ENCODE measurements at places on chromosomes 12 and 14. TPM values are rescaled to one million over a fixed set of nuclear protein-coding genes. Genes with fewer than 3 reads are reported as not detected.

The GPR68 gene
- total RNA-seq = 0.96 TPM

The GATC gene
- 18.4 TPM for total RNA-seq

The CDCA3 gene
- total RNA-seq = 29.7 TPM

The HOXC13 gene
- total RNA-seq = under 0.01 TPM

The DHRS2 gene
- total RNA-seq = 0.19 TPM

The GDF3 gene
- not detected for total RNA-seq

The TPH2 gene
- not detected for total RNA-seq

The BCL2L2 gene
- total RNA-seq = 18.3 TPM

The RNASE3 gene
- not detected for total RNA-seq

The GALNT9 gene
- total RNA-seq = 0.19 TPM

The SOAT2 gene
- not detected for total RNA-seq

The ACRBP gene
- total RNA-seq = under 0.01 TPM

The PLA2G1B gene
- not detected for total RNA-seq

The CFAP54 gene
- total RNA-seq = 4.2 TPM

The ABHD4 gene
- 24.8 TPM for total RNA-seq

The CORO1C gene
- total RNA-seq = 426 TPM

The NTN4 gene
- 153 TPM for total RNA-seq

The KRT78 gene
- total RNA-seq = not detected

The SUPT16H gene
- total RNA-seq = 143 TPM

The GSC gene
- total RNA-seq = 0.85 TPM

The JAG2 gene
- total RNA-seq = 0.58 TPM

The TNS2 gene
- 34.7 TPM for total RNA-seq

The FZD10 gene
- total RNA-seq = not detected

The TTC9 gene
- under 0.01 TPM for total RNA-seq

The TSPAN9 gene
- 38.3 TPM for total RNA-seq

The ART4 gene
- 7.9 TPM for total RNA-seq

The RFX4 gene
- total RNA-seq = not detected

The MORN3 gene
- 0.56 TPM for total RNA-seq

The MYF5 gene
- not detected for total RNA-seq

The UNC79 gene
- 0.28 TPM for total RNA-seq

The EML1 gene
- 27.2 TPM for total RNA-seq

The SRGAP1 gene
- 9.4 TPM for total RNA-seq

The KLRB1 gene
- total RNA-seq = not detected

The PLEKHA5 gene
- 31.0 TPM for total RNA-seq

The STYK1 gene
- total RNA-seq = 2.0 TPM

The ULK1 gene
- 4.4 TPM for total RNA-seq

The RD3L gene
- not detected for total RNA-seq

The PPM1H gene
- 3.9 TPM for total RNA-seq

The ERGIC2 gene
- 120 TPM for total RNA-seq

The REP15 gene
- total RNA-seq = 2.9 TPM

The CHFR gene
- 40.8 TPM for total RNA-seq

The ACSM4 gene
- total RNA-seq = not detected

The NIN gene
- total RNA-seq = 54.3 TPM

The ZNF385A gene
- 0.77 TPM for total RNA-seq

The RAB35 gene
- 18.9 TPM for total RNA-seq

The SCNN1A gene
- 1.4 TPM for total RNA-seq

The BEGAIN gene
- total RNA-seq = not detected

The PRB2 gene
- not detected for total RNA-seq

The FLVCR2 gene
- total RNA-seq = 7.9 TPM

The GPR162 gene
- 0.96 TPM for total RNA-seq
